ENCODE measurements at places on chromosomes 12 and 14. TPM values are rescaled to one million over a fixed set of nuclear protein-coding genes. Genes with fewer than 3 reads are reported as not detected.

DNA sequence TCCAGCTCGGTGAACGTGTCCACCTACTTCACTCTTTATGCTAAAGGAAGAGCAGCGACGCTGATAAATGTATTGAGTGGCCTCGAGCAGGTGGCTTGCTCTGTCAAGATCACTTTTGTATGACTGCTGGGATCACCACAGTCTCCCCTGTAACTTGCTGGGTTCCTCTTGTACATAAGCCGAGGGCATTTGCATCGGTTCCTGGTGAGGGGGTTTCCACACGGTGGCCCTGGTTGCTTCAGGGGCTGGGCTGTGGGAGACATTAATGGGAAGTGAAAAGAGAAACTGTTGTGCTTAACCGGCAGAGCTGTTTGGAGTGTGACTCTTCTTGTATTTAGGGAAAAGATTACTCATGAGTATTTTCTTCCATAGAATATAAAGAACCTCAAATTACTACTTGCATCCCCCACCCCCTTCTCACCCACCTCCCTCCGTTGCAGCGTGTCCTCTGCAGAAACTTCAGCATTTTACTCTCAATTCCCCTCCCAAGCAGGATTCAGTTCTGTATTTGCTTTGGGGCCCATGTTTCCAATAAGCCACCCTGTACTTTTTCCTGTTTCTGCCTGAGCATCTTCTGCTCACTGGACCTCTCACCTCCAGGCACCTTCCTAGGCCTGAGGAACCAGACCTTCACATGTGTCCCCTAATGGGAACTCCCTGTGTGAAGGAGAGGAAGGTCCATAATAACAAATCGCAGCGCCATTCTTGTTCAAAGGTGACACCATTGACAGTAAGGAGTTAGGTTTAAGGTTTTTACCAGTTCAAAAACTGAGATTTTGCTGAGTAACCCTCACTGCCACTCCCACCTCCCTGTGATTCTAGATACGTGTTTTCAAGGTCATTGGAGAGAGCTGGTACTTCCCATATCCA lies 187.0 kb downstream of the ETV6 start:
- H3K4me3 ChIP-seq: peak overlapping the region; percentile 25
- peak; percentile 32 for DNase-seq
- H3K27me3 ChIP-seq: no peaks in the 10 kb centered on the region
- peaks cover 45% of the 10 kb centered on the region for H3K4me1 ChIP-seq

DNA sequence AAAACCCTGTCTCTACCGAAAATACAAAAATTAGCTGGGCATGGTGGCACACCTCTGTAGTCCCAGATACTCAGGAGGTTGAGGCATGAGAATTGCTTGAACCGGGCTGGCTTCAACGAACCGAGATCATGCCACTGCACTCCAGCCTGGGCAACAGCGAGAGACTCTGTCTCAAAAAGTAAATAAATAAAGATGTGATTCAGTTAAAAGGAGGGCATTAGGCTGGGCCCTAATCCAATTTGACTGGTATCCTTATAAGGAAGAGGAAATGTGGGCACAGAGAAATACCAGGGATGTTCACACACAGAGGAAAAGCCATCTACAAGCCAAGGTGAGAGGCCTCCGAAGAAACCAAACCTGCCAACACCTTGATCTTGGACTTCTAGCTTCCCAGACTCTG lies 10.1 kb upstream of the DCAF4 start:
- DNase-seq: no peak
- no peaks in the 10 kb centered on the region for H3K36me3 ChIP-seq
- no peak overlapping the region for H3K27ac ChIP-seq
- H3K4me3 ChIP-seq: no peak overlapping the region
- peaks cover 5% of the 10 kb centered on the region for H3K4me1 ChIP-seq

- H3K27me3 ChIP-seq: no peaks in the 10 kb centered on the region
- H3K4me3 ChIP-seq: no peak overlapping the region
- H3K27ac ChIP-seq: no peak overlapping the region
- peaks cover 18% of the 10 kb centered on the region for H3K4me1 ChIP-seq
- DNase-seq: no peak
- H3K36me3 ChIP-seq: peaks cover 19% of the 10 kb centered on the region
Measured at GRCh38 chr12:75971253-75971652, 60.3 kb downstream of the PHLDA1 start.

DNA sequence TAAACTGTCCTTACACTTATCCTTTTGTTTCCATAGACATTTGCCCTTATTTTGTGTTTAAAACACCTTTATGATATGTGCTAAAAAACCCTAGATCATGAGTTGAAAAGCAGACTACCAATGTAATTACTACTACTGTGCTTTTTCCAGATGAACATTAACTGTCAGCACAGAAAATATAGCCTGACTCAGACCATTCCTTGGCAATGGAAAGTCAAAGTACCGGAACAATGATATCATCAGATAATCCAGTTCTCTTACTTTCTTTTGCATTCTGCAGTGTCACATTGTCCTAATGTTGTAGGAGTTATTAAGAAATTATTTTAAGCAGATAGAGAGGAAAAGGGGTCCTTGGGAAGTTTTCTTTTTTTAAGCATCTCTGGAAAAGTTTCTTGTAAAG lies 1189.0 kb upstream of the FLRT2 start:
- no peaks in the 10 kb centered on the region for H3K27me3 ChIP-seq
- no peaks in the 10 kb centered on the region for H3K36me3 ChIP-seq
- H3K27ac ChIP-seq: no peak overlapping the region
- no peak for DNase-seq
- H3K4me1 ChIP-seq: no peaks in the 10 kb centered on the region
- no peak overlapping the region for H3K4me3 ChIP-seq

- peaks cover 24% of the 10 kb centered on the region for H3K36me3 ChIP-seq
- H3K4me1 ChIP-seq: peaks cover 62% of the 10 kb centered on the region
- no peak overlapping the region for H3K4me3 ChIP-seq
- DNase-seq: no peak
- H3K27ac ChIP-seq: no peak overlapping the region
Measured at GRCh38 chr14:65840118-65840751, 427.7 kb downstream of the FUT8 start.

- H3K4me3 ChIP-seq: no peak overlapping the region
- H3K27me3 ChIP-seq: no peaks in the 10 kb centered on the region
- H3K27ac ChIP-seq: no peak overlapping the region
Measured at GRCh38 chr12:7907009-7907408, 29.0 kb downstream of the SLC2A3 start.

BCL7A gene
- 3.7 TPM for total RNA-seq
